Activated CD4-positive, alpha-beta T cell treated with anti-CD3 and anti-CD28 coated beads, Interleukin-2, amount 10 ng/mL, durations not matched to agents 7 days and 5 days (primary cell): ENCODE measurements at places on chromosomes 13 and 19. TPM values are rescaled to one million over a fixed set of nuclear protein-coding genes. Genes with fewer than 3 reads are reported as not detected.

The PODNL1 gene
- 0.17 TPM for total RNA-seq

- no peaks in the 10 kb centered on the region for H3K4me1 ChIP-seq
- H3K27ac ChIP-seq, result no peak overlapping the region
- H3K4me3 ChIP-seq, result no peak overlapping the region
- peaks cover 25% of the 10 kb centered on the region for H3K27me3 ChIP-seq
- DNase-seq, result no peak
- no peaks in the 10 kb centered on the region for H3K36me3 ChIP-seq
These were observed 266.4 kb downstream of the NALCN start for GRCh38 chr13:101149735-101150384.

GRCh38 chr13:45926741-45927140 is 75.2 kb upstream of the SIAH3 start:
- H3K4me1 ChIP-seq, result no peaks in the 10 kb centered on the region
- no peaks in the 10 kb centered on the region for H3K27me3 ChIP-seq
- no peaks in the 10 kb centered on the region for H3K36me3 ChIP-seq

DNA sequence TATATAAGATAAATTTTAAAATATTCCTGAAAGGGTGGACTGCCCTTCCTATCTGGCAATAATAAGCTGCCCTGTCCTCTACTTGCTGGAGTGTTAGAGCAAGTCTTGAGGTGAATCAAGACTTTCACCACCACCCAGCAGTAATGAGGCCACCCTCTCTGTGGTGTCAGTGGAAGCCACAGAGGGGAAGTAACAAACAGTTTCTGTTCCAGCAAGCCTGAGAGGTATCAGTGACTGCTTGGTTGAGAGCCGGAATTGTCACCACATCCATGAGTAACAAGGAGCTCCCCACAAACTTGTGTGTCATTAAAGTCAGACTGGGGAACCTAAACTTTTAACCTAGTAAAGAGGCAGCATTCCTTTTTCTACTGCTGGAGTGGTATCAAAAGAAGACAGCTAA is 532.7 kb upstream of the SPRY2 start:
- no peaks in the 10 kb centered on the region for H3K4me1 ChIP-seq
- H3K4me3 ChIP-seq, result no peak overlapping the region
- H3K36me3 ChIP-seq, result no peaks in the 10 kb centered on the region
- H3K27ac ChIP-seq, result no peak overlapping the region
- H3K27me3 ChIP-seq, result no peaks in the 10 kb centered on the region

DNA sequence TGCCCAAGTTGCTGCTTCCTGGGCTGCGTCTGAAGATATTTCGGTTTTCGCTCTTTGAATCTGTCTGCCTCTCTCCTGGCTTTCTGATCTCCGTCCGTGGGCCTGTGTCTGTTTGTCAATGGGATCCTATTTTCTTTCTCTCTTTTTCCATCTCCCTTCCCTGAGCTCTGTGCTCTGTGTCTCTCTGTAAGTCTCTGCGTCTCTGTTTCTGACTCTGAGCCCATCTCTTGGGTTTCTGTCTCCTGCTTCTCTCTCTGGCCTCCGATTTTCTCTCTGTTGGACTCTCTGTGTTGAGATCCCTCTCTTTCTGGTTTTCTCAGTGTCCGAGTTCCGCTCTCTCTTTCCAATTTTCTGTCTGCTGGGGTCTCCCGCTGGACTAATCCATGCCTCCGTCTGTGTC is 1.7 kb downstream of the PRKCG start:
- peaks cover 13% of the 10 kb centered on the region for H3K4me1 ChIP-seq
- no peaks in the 10 kb centered on the region for H3K36me3 ChIP-seq
- H3K4me3 ChIP-seq, result no peak overlapping the region
- H3K27me3 ChIP-seq, result peaks cover 35% of the 10 kb centered on the region

GRCh38 chr13:30133996-30134395 is 173.4 kb downstream of the KATNAL1 start:
- H3K36me3 ChIP-seq, result no peaks in the 10 kb centered on the region
- H3K4me3 ChIP-seq, result no peak overlapping the region
- H3K4me1 ChIP-seq, result peaks cover 18% of the 10 kb centered on the region
- H3K27ac ChIP-seq, result peak overlapping the region; percentile 19
- H3K27me3 ChIP-seq, result no peaks in the 10 kb centered on the region

GRCh38 chr19:47356900-47357299 is 7.8 kb downstream of the DHX34 start:
- no peak overlapping the region for H3K27ac ChIP-seq
- H3K27me3 ChIP-seq, result no peaks in the 10 kb centered on the region
- peaks cover 3% of the 10 kb centered on the region for H3K4me1 ChIP-seq
- peaks cover 49% of the 10 kb centered on the region for H3K36me3 ChIP-seq
- no peak for DNase-seq

The MYO9B gene
- total RNA-seq, result 217 TPM

GRCh38 chr13:50085063-50085462 is 69.8 kb downstream of the KCNRG start:
- no peak overlapping the region for H3K27ac ChIP-seq
- no peaks in the 10 kb centered on the region for H3K27me3 ChIP-seq
- DNase-seq, result no peak
- peak overlapping the region; percentile 30 for H3K4me3 ChIP-seq
- H3K36me3 ChIP-seq, result peaks cover 32% of the 10 kb centered on the region
- H3K4me1 ChIP-seq, result peaks cover 29% of the 10 kb centered on the region

DNA sequence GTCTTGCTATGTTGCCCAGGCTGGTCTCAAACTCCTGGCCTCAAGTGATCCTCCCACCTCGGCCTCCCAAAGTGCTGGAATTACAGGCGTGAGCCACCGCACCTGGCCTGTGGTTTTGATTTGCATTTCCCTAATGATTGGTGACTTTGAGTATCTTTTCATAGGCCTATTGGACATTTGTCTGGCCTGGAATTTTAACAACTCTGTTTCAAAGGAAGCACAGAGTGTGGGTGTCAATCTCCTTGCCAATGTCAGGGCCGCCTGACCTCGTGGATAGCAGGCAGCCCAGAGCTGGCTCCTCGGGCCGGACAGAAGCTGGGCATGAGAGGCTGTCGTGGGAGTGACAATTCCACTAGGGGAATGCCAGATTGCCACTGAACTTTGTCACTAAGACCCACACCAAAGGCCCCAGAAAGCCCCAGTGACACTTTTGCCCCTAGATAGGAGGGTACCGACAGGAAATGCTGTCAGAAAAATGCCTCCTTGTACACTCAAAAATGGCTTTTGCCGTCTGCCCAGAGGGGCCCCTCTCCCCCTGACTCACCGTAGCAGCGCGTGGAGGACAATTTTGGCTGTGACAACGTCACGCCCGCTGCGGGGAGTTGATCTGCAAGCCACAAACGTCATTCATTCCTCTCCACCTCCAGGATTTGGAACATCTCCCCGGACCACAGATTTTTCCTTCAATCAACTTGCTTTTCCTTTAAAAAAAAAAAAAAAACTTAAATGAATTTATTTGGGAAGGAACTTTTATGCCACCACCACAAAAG is 11.7 kb upstream of the ADGRE5 start:
- H3K27ac ChIP-seq, result peak overlapping the region; percentile 99
- H3K36me3 ChIP-seq, result peaks cover 8% of the 10 kb centered on the region
- no peaks in the 10 kb centered on the region for H3K27me3 ChIP-seq
- DNase-seq, result peak; percentile 85

GRCh38 chr19:50252887-50253268 is 49.5 kb downstream of the MYH14 start:
- DNase-seq, result no peak
- no peak overlapping the region for H3K27ac ChIP-seq
- H3K4me1 ChIP-seq, result no peaks in the 10 kb centered on the region
- H3K4me3 ChIP-seq, result no peak overlapping the region

The DHDH gene
- total RNA-seq, result 3.2 TPM

DNA sequence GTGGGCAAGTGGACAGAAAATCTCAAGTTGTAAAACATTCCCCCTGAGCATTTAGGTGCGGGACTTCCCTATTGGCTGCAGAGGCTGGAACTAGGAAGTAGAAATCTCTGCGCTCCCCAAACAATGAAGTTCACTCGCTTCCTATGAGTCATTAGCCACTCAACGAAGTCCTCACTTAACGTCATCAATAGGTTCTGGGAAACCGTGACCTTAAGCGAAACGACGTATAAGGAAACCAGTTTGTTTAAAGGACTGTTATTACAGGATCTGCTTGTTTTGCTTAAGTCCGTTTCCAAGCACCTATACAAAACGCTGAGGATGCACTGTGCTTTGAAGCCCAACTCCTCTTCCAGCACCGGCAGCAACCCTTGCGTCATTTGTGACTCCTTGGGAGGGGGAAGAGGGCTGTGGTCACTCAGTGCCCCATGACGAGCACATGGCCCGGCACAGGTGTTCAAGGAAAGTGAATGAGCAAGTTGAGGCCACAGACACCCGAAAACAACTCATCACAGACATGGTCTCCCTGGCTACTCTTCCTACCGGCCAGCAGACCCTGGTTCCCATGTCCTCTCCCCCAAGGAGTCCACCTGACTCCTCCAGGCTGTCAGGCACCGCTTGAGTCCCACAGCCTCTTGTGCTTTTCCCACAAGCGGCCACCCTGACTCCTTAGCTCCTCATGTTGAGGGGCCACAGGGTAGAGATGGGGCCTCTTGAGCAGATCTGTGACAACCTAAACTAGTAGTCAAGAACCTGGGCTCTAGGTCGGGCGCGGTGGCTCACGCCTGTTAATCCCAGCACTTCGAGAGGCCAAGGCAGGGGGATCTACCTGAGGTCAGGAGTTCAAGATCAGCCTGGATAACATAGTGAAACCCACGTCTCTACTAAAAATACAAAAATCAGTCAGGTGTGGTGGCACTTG is 4.8 kb downstream of the RPS16 start:
- no peaks in the 10 kb centered on the region for H3K27me3 ChIP-seq
- peaks cover 31% of the 10 kb centered on the region for H3K36me3 ChIP-seq
- H3K4me3 ChIP-seq, result peak overlapping the region; percentile 34

DNA sequence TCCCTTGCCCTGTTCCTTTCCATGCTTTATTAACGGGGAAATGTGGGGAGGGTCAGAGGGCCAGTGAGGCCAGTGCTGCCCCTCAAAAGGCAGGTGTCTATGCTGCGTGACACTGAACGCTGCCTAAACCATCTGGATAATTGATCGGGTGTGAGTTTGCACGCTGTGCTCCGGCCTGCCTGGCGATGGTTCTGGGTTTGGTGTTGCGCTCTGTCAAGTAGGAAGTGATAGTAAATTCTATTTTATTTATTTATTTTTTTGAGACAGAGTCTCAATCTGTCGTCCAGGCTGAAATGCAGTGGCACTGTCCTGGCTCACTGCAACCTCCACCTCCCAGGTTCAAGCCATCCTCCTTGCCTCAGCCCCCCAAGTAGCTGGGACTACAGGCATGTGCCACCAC is 86.5 kb downstream of the ATP11A start:
- no peaks in the 10 kb centered on the region for H3K4me1 ChIP-seq
- no peak for DNase-seq
- no peak overlapping the region for H3K4me3 ChIP-seq
- H3K36me3 ChIP-seq, result no peaks in the 10 kb centered on the region
- H3K27ac ChIP-seq, result no peak overlapping the region
- no peaks in the 10 kb centered on the region for H3K27me3 ChIP-seq

The GIPC3 gene
- 0.57 TPM for total RNA-seq

DNA sequence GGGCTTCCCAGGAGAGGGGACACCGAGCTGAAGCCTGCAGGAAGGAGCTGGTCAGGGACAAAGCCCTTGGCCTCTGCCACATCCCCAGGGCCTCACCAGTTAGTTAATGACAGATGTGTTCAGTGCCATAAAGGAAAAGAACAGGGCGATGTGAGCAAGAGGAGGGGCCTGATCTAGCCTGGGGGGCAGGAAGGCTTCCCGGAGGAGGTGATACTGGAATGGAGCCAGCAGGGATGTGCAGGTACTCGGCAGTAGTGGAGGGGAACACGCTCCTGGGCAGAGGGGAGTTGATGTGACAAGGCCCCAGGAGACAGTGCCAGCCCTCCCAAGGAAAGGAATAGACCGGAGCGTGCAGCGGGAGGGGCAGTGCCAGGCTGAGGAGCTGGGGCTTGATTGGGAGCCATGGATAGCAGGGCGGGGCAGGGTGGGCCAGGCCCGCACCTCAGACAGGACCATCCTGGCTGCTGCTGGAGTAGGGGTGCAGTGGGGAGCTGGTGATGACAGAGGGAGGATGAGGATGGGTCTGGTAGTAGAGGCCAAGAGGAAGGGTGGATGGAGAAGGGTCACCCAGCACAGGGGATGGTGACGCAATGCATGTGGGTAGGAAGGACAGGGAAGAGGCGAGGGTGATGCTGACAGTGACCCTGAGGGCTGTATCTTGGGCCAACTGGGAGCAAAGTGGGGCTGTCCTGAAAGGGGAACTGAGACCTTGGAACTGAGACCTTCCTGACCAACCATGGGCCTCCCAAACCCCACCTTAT is 4.1 kb downstream of the C19orf33 start:
- no peak overlapping the region for H3K4me3 ChIP-seq
- H3K36me3 ChIP-seq, result peaks cover 11% of the 10 kb centered on the region
- DNase-seq, result no peak
- no peak overlapping the region for H3K27ac ChIP-seq

- H3K27me3 ChIP-seq, result no peaks in the 10 kb centered on the region
- no peak overlapping the region for H3K27ac ChIP-seq
- no peak for DNase-seq
- no peaks in the 10 kb centered on the region for H3K4me1 ChIP-seq
These were observed 547.7 kb upstream of the SLITRK1 start for GRCh38 chr13:84430015-84430414.

DNA sequence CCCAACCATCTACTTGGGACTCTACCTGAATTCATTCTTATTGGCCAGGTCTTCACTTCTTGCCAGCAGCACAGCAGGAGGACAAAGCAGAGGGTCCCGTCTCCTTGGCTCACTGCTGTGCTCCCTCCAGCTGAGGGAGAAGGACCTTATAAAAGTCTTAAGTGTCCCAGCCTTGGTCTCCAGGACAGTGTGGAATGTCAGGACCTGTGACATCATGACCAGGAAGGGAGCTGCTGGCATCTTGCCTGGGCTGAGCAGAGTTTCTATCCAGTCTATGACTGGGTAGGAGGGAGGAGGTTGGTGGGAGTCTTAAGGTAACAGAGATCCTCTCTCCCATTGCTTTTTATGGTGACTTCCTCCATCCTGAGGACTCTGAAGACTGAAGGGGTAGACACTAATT is 56.6 kb upstream of the ANKRD10 start:
- H3K4me3 ChIP-seq, result no peak overlapping the region
- peaks cover 14% of the 10 kb centered on the region for H3K27me3 ChIP-seq
- H3K27ac ChIP-seq, result no peak overlapping the region
- peaks cover 8% of the 10 kb centered on the region for H3K36me3 ChIP-seq
- DNase-seq, result no peak

GRCh38 chr19:34506026-34506370 is 24.4 kb downstream of the WTIP start:
- H3K27ac ChIP-seq, result no peak overlapping the region
- H3K36me3 ChIP-seq, result no peaks in the 10 kb centered on the region
- no peak overlapping the region for H3K4me3 ChIP-seq
- H3K4me1 ChIP-seq, result peaks cover 3% of the 10 kb centered on the region
- DNase-seq, result no peak

- no peaks in the 10 kb centered on the region for H3K27me3 ChIP-seq
- H3K36me3 ChIP-seq, result peaks cover 37% of the 10 kb centered on the region
- no peak overlapping the region for H3K27ac ChIP-seq
- no peak overlapping the region for H3K4me3 ChIP-seq
These were observed 6.6 kb upstream of the LGALS4 start for GRCh38 chr19:38819231-38819920.

The SAFB2 gene
- 81.0 TPM for total RNA-seq

GRCh38 chr19:2523630-2524311 is 47.8 kb downstream of the GADD45B start:
- no peak overlapping the region for H3K4me3 ChIP-seq
- H3K27me3 ChIP-seq, result no peaks in the 10 kb centered on the region
- no peak overlapping the region for H3K27ac ChIP-seq
- H3K4me1 ChIP-seq, result no peaks in the 10 kb centered on the region
- no peak for DNase-seq
- no peaks in the 10 kb centered on the region for H3K36me3 ChIP-seq

- peak overlapping the region; percentile 69 for H3K4me3 ChIP-seq
- no peaks in the 10 kb centered on the region for H3K27me3 ChIP-seq
- H3K36me3 ChIP-seq, result peaks cover 17% of the 10 kb centered on the region
- H3K27ac ChIP-seq, result peak overlapping the region; percentile 54
These were observed 15.7 kb downstream of the ARID3A start for GRCh38 chr19:941292-942132.

- no peak overlapping the region for H3K4me3 ChIP-seq
- H3K27me3 ChIP-seq, result no peaks in the 10 kb centered on the region
- H3K36me3 ChIP-seq, result no peaks in the 10 kb centered on the region
- H3K4me1 ChIP-seq, result no peaks in the 10 kb centered on the region
These were observed 1587.0 kb upstream of the PRR20A start for GRCh38 chr13:55553701-55554100.
